ENCODE measurements at places on chromosomes 4 and X. TPM values are rescaled to one million over a fixed set of nuclear protein-coding genes. Genes with fewer than 3 reads are reported as not detected.
A peak's percentile ranks its signal among the peaks of the same experiment; 100 is the strongest.

The MTCP1 gene
- total RNA-seq: 18.9 TPM

The CXCL11 gene
- total RNA-seq: not detected

The NWD2 gene
- total RNA-seq: not detected

The PAGE2B gene
- 0.99 TPM for total RNA-seq

The SLC6A14 gene
- not detected for total RNA-seq

The YY2 gene
- 1.0 TPM for total RNA-seq

The ZCCHC18 gene
- 2.9 TPM for total RNA-seq

The AFF2 gene
- total RNA-seq: 5.9 TPM

The CT45A3 gene
- total RNA-seq: not detected

The CA5B gene
- 60.8 TPM for total RNA-seq

DNA sequence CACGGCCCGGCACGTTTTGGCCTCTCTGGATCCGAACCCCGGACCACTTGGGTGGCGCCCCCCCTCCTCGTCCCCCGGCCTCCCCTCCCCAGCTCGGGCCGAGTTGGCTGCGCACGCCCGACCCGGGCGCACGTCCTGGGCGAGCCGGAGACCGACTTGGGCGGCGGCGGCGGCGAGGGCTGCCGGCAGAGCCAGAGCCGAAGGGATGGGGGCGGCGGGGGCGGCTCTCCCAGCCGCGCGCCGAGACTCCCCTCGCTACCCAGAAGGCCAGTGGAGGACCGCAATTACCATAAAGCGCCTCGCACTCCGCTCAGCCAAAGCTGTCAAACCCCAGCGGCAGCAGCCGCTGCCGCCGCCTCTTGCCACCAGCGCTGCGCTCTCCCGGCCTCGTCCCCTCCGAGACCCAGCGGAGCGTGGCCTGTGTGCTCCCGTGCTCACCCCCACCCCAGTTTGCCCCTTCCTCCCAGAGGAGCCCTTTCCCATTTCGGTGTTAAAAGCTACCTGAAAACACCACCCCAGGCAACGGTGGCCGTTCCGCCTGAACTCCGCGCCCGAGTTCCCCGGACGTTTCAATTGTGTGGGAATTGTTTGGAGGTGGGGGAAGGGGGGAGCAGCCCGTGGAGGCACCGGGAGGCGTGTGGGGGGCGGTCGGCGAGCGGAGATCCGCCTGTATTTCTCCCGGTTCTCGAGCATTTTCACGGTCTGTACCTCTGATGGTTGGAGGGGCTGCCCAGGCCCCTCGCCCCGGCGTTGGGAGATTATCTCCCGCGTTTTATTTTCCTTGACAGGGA is 701 bp upstream of the BCOR start:
- peaks cover 34% of the 10 kb centered on the region for H3K4me1 ChIP-seq
- H3K4me3 ChIP-seq: peak overlapping the region; percentile 56
- H3K27me3 ChIP-seq: no peaks in the 10 kb centered on the region
- peak overlapping the region; percentile 46 for H3K27ac ChIP-seq

DNA sequence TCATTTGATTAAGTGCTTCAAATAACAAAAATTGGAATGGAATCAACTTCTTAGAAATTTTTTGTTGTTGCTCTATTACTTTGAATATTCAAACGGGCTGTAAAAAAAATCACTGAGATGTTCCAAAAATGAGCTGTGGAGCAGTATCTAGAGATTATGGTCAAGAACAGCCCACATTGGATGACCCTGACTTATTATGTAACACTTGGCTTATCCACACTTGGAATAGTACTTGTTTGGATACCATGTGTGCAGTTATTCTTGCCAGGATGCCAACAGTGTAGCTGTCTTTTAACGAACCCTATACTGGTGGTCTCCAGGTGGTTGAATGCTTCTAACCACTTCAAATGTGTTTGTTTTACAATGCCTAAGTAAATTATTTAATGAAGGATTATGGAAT is 64.9 kb upstream of the CAMK2D start:
- H3K4me1 ChIP-seq: peaks cover 11% of the 10 kb centered on the region
- no peaks in the 10 kb centered on the region for H3K36me3 ChIP-seq
- H3K27ac ChIP-seq: no peak overlapping the region
- H3K27me3 ChIP-seq: no peaks in the 10 kb centered on the region
- no peak for DNase-seq

GRCh38 chrX:66635360-66635759 is 3.5 kb downstream of the EDA2R start:
- DNase-seq: no peak
- no peaks in the 10 kb centered on the region for H3K36me3 ChIP-seq
- H3K27ac ChIP-seq: no peak overlapping the region

DNA sequence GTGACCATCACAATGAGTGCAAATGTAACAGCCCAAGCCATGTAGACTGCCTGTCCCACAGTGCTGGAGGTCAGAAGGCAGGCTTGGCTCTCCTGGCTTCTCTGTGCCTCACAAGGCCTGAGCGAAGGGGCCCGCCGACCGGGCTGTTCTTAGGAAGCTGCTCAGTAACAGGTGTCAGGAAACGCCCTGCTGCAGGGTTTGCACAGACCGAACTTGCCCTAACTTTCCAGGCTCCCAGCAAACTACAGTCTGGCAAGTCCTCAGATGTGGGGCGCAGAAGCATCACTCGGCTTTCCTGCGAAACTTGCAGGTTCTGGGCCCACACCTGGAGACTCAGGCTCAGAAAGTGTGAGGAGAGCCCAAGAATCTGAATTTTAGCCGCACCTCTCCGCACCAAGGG is 87.6 kb downstream of the CRMP1 start:
- H3K27me3 ChIP-seq: no peaks in the 10 kb centered on the region
- H3K4me3 ChIP-seq: no peak overlapping the region
- no peak for DNase-seq
- H3K27ac ChIP-seq: no peak overlapping the region

GRCh38 chr4:101944649-101945048 is 154.1 kb downstream of the BANK1 start:
- no peaks in the 10 kb centered on the region for H3K27me3 ChIP-seq
- H3K4me3 ChIP-seq: no peak overlapping the region
- H3K36me3 ChIP-seq: no peaks in the 10 kb centered on the region
- no peaks in the 10 kb centered on the region for H3K4me1 ChIP-seq

- H3K36me3 ChIP-seq: peaks cover 6% of the 10 kb centered on the region
- DNase-seq: no peak
- H3K27me3 ChIP-seq: no peaks in the 10 kb centered on the region
- H3K4me1 ChIP-seq: peaks cover 8% of the 10 kb centered on the region
- no peak overlapping the region for H3K27ac ChIP-seq
Observed at GRCh38 chrX:47587906-47588735, 5.9 kb downstream of the TIMP1 start.

DNA sequence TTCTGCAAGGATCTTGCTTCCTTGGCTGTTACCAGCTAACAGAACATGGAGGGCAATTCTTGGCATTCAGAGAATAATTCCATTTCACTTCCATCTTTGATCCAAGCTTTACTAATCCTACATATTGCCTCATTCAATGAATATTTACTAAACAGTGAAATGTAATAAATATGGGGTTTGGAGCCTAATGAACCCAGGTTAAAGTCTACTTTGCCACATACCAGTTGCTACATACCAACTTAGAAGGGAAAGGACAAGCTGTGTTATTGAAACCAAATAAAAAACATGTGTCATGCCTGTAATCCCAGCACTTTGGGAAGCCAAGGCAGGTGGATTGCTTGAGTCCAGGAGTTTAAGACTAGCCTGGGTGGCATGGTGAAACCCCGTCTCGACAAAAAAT is 265.6 kb downstream of the KLHL13 start:
- DNase-seq: no peak
- H3K36me3 ChIP-seq: no peaks in the 10 kb centered on the region
- no peaks in the 10 kb centered on the region for H3K4me1 ChIP-seq
- no peak overlapping the region for H3K27ac ChIP-seq
- H3K27me3 ChIP-seq: no peaks in the 10 kb centered on the region

DNA sequence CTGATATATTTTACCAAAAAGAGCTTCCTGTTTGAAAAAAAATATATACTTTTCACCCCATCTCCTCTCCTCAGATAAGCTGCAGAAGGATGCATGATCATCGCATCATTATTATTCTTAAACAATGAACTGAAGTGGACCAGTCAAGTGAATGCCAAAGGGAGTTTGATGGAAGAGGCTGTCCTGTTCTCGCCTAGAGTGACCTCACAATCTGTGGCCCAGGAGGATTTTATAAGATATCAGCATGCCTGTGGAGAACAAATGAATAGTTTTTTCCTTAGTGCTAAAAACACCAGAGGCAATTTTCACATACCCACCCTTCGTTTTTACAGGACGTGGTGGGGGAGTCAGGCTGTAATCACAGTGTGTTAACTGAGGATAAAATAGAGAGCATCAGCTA is 112.7 kb downstream of the USP46 start:
- peaks cover 4% of the 10 kb centered on the region for H3K4me1 ChIP-seq
- H3K27ac ChIP-seq: no peak overlapping the region
- H3K4me3 ChIP-seq: no peak overlapping the region
- no peaks in the 10 kb centered on the region for H3K36me3 ChIP-seq
- no peak for DNase-seq
- no peaks in the 10 kb centered on the region for H3K27me3 ChIP-seq

DNA sequence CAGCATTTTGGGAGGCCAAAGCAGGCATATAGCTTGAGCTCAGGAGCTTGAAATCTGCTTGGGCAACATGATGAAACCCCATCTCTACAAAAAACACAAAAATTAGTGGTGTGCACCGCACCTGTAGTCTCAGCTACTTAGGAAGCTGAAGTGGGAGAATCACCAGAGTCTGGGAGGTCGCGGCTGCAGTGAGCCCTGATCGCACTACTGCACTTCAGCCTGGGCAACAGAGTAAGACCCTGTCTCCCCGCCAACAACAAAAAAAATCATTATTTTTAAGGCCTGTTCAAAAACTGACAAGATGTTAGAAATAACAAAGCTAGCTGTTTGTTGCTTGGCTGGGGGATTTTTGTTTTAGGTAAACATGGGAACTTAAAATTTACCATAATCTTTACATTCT is 5.1 kb downstream of the YTHDC1 start:
- peaks cover 30% of the 10 kb centered on the region for H3K4me1 ChIP-seq
- H3K27me3 ChIP-seq: no peaks in the 10 kb centered on the region
- no peak overlapping the region for H3K4me3 ChIP-seq
- peaks cover 17% of the 10 kb centered on the region for H3K36me3 ChIP-seq
- no peak for DNase-seq

DNA sequence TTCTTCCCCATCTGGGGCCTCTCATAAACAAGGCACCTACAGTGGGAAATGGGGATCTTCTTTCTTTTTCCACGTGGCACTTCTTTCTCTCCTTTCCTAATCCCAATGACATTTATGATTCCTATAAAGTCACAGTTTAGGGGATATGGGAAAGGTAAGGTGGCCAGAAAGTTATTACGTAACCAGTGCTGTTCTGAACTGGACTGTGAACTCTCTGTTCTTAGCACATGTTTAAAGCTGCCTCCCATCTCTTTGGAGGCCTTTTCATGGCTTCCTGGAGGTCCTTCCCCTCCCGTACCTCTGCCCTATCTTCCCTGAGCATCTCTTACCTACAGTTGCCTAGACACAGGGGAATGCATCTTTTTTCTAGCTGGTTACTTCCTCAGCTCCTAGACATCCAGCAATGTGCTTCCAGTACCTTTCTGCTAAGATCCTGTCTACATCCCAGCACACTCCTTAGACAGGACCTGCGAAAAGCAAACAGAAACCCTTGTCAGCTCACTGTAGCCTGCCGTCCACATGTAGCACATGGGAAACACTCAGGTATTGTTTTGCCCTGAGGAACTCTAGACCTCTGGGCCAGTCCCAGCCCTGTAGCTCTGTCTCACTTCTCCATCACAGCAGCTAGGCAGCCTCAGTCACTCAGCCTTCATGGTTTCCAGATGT is 195.4 kb downstream of the NWD2 start:
- H3K4me3 ChIP-seq: no peak overlapping the region
- H3K4me1 ChIP-seq: no peaks in the 10 kb centered on the region
- peaks cover 4% of the 10 kb centered on the region for H3K27me3 ChIP-seq
- DNase-seq: no peak
- H3K27ac ChIP-seq: no peak overlapping the region

GRCh38 chr4:79763486-79764075 is 309.4 kb downstream of the ANTXR2 start:
- H3K27ac ChIP-seq: no peak overlapping the region
- no peaks in the 10 kb centered on the region for H3K36me3 ChIP-seq
- H3K4me1 ChIP-seq: no peaks in the 10 kb centered on the region
- no peak overlapping the region for H3K4me3 ChIP-seq
- no peak for DNase-seq

Measured in CD4-positive, alpha-beta T cell (primary cell).